Suppressor macrophage treated with lipopolysaccharide for 1 hour (primary cell): ENCODE measurements at places on chromosomes 16 and 17.

DNA sequence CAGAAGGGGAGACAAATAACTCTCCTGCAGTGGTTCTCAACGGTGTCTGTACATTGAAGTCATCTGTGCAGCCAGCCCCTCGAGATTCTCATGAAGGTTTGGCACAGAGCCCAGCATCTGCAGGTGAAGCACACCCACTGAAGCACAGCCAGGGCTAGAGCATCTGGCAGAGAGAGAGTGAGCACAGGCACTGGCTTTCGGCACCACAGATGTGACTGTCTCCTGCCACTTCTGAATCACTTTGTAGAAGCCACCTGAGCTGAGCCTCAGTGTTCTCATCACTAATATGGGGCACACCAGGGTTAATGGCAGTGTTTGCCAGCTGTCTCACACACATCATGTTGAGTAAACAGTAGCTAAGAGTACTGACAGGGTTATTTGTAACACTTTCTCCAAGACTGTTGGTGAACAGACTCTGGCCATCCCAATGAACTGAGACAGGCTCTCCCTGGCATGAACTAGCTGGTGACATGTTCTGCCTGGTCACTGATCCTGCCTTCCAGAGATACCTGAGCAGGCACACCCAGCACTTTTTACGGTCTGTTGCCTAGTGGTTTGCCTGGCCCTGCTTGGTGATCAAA lies 10.9 kb downstream of the HSPB9 start:
- DNase-seq, result no peak

DNA sequence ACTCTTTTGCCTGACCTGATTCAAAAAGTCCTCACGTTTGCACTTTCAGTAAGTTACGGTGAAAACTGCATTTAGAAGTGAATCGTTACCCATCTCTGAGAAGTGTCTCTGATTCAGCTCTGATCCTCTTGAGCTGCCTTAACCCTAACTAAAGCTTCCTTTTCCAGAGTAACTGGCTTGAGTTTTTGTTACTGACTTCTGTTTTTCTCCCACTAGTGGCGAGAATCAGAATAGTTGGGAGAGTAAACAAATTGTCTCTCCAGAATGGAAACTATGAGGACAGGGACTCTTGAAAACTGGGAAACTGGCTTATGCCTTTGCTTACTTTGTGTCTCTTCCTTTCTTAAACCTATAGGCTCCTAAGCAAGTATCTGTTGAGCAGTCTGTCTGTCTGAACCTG lies 31.3 kb upstream of the KPNB1 start:
- DNase-seq, result peak; percentile 34

- no peak for DNase-seq
These were observed 281.3 kb upstream of the TNRC6C start for GRCh38 chr17:77677211-77677610.

DNA sequence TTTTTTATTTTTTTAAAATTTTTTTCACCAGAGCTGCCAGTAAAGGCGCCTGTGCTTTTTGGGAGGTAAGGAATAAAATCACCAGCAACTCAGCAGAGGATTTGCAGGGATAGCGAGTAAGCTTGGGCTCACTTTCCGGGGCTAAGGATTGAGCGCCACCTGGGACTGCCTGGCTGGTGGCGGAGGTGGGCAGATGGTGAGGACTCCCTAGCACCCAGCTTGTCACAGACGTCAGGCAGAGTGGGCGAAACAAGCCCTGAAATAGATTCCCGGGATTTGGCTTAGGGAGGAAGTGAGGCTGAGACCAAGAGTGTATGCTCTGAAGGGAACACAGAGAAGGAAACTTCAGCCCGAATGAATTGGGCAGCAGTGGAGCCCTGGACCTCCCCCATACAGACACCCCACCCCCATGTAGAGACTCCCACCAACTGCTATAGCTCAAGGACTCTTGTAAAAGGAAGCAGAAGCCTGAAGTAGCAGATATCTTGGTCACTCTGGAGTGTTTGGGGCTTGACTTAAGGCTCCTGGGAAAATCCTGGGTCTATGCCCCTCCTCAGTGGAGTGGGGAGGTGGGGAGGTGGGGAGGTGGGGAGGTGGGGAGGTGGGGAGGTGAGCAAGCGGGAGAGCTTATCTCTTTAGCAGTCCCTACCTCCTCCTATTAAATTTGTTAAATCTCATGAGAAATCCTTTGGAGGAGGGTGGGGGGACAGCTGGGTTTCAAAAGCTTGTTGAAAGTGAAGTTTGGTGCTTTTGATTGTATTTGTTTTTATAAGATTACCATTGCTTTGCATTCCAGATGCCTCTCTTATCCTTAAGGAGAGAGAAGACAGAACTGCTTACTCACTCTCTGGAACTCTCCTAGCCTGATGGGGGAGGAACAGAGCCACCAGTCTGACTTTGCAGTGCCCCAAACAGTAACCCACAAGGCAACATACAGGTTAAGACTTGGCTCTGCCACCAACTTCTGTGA lies 8.2 kb downstream of the ARL4D start:
- DNase-seq, result no peak

DNA sequence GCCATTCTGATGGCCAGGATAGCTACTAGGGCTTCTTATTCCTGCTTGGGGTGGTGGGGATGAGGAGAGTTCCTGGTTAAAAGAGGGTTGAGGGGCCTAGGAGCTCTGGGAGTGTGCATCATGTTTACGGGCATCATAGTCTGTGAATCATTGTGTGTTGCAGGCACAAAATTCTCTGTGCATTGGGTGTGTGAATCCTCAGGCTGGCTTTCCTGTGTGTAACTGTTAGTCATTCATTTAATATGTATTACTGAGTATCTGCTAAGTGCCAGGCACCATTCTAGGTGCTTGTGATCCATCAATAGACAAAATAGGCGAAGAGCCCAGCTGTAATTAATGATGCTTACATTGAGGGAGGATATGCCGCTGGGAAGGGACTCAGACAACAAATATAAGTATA lies 5.8 kb downstream of the PPY start:
- DNase-seq, result no peak

GRCh38 chr17:41018541-41018940 lies 8.5 kb downstream of the KRTAP1-5 start:
- DNase-seq, result no peak

- no peak for DNase-seq
These were observed 65.9 kb downstream of the ZNF778 start for GRCh38 chr16:89283449-89283848.

DNA sequence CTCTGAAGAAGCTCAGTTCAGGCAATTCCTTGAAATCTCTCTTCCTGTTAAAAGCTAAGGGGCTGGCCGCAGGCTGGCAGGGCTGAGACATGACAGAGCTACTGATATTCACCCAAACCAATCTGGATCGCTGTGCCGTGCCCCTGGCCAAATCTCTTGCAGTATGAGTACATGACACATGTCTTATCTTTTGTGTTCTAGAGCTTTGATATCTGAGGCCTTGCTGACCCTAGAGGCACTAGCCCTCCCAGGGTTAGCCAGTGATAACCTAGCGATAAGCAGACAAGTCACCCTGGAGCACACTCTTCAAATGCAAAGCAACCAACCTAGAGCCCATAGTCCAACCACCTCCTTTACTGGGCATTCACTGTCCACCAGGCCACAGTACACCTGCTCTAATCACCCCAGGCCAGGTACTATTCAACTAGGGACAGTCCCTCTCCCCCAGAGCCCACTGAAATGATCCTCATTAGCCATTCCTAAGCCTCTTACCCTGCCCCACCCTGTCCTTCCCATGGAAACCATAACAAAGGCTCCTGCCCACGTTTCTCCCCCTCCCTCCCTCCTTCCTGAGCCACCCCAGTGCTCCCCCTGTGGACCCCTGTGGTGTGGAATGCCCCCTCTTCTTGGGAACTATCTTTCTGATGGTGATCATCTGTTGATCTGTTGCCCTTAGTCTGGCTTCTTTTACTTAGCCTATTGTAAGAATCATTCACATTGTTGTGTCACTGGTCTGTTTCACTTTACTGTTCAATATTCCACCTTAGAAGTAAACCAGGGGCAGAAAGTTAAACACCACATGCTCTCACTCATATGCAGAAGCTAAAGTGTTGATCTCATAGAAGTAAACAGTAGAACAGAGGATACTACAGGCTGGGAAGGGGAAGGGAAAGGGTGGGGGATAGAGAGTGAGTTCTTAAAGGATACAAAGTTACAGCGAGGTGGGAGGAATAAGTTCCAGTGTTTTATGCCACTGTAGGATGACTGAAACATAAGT lies 52.5 kb downstream of the TEKT5 start:
- no peak for DNase-seq

DNA sequence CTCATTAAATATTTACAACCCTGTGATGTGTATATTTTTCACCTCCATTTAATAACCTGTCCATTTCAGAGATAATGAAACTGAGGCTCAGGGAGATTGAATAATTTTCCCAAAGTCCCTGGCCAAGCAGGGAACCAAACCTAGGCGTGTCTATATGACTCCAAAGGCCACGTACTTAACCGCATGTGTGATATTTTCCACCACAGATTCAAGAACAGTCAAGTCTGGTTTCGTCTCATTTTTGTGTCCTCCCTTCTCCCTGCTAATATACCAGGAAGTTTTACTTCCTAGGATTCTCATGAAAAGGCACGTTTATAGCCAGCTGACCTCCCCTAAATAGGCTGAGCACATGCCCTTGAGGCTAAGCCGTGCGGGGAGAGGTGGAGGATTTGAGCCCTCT lies 15.3 kb downstream of the WFIKKN2 start:
- no peak for DNase-seq

DNA sequence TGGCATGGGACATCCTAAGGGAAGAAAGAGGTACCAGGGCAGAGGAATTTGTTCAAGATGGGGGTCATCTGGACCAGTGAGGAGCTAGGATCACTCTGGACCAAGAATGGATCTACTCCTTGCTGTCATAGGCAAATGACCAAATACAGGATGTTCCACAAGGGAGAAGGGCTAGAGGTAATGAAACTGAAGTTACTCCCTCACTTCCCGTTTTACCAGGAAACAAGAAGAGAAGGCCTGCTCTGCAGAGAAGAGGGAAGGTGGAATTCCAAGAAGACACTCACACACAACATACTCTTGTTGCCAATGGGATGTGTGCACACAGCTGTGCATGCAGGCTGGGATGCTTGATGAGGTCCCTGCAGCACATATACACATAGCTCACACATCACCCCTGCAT lies 38.6 kb downstream of the NEUROD2 start:
- DNase-seq, result peak; percentile 60

DNA sequence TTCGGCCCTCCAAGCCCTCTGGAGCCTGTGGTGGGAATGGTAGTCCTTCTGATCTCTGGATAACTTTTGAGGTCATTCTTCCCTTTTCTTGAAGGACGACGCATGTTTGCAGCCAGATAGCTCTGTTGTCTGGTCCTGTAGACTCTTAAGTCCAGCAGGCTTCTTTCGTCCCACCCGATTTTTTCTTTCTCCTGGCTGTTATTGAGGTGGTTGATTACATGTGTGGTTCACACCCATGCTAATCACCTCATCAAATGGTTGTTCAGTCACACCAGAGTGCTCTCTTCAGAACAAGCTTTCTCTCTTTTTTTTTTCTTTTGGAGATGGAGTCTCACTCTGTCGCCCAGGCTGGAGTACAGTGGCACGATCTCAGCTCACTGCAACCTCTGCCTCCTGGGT lies 30.6 kb downstream of the PIGL start:
- DNase-seq, result no peak

DNA sequence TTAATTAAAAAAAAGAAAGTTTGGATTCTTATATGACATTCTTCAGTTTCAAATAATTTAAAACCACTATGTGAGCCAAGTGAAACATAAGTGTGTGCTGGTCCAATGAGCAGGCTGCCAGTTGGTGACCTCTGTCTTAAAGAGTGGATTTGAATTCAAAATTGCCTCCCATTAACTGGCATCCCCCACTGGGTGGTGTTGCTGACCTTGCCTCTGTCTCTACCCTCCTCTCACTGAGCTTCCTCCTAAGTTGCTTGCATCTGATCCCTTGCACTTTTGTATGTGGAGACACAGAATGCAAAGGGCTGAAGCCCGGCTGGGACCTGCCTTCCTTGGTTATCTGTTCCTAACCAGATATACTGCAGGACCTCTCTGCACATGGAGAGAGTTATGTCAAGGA lies 160.6 kb downstream of the CYLD start:
- no peak for DNase-seq

DNA sequence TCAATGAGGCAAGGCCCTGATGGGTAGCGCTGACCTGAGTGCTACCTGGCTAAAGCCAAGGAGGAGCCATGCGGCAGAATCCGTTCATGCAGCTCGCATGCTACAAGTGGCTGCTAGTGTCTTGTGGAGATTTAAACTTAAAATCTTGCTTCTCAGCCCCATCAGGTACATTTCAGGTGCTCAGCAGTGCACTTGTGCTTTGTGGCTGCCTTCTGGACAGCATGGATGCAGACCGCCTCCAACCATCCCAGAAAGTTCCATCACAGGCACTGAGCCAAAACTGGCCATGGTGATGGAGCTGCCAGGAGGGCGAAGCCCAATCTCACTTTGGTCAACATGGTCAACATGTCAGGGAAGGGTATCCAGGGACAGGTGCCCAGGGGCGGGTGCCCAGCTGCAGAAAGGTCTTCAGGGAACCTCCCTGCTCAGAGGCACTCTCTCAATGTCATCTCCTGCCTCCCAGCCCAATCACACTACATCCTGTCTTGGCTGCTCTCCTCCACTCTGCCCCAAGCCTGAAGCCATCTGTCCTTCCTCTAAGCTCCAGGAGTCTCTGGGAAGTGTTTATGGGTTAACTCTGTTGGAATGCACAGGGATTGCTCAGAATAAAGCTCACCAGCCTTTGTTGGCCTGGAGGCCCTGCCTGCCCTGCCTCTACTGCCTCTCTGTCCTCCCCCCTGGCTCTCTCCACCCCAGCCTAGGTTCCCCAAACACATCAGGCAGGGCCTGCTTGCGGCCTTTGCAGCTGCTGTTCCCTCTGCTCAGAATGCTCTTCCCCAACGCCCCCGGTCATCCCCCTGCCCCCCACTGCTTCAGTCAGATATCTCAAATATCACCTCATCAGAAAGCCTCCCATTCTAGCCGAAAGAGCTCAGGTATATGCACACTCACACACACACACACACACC lies 18.3 kb upstream of the TNFRSF13B start:
- DNase-seq, result no peak

DNA sequence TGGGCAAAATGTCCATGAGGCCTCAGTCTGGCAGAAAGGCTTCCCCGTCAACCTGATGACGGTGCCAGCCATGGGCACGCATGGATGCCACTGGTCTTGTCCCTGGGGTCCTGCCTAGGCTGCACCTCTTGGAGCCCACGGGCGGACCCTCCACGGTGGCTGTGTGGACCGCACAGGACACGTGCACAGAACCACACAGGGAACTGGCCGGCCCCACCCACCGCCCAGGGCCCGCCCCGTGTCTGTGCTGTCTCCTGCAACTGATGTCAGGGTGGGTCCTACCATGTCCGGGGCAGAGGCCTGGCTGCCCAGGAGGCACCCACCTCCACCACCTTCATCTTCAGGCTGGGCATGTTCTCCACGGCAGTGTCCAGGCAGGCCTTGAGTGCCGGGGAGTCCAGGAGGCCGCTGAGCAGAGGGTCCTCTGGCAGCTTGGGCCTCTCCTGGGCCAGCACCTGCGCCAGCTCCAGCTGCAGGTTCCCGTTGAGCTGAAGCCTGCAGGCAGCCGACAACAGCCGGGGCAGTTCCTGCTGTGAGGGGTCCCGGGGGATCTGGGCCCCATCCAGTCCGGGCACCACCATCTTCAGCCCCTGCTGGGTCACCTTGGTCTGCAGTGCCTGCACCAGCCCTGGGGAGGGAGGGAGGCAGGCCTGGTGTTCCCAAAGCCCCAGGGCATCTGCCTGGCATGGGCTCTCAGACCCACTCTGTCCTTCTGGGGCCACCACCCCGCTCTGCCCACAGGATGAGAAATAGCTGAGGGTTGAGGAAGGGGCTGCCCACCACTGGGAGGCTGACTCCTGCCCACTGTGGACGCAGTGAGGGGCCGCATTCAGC lies 11.9 kb downstream of the FASN start:
- no peak for DNase-seq

- DNase-seq, result peak; percentile 66
These were observed 142.0 kb upstream of the RCVRN start for GRCh38 chr17:10046786-10047785.

- peak; percentile 86 for DNase-seq
These were observed 3.1 kb downstream of the BANP start for GRCh38 chr16:87954361-87954760.
